Fibroblast of skin of right quadriceps (primary cell): ENCODE measurements at places on chromosomes 6 and 20.

DNA sequence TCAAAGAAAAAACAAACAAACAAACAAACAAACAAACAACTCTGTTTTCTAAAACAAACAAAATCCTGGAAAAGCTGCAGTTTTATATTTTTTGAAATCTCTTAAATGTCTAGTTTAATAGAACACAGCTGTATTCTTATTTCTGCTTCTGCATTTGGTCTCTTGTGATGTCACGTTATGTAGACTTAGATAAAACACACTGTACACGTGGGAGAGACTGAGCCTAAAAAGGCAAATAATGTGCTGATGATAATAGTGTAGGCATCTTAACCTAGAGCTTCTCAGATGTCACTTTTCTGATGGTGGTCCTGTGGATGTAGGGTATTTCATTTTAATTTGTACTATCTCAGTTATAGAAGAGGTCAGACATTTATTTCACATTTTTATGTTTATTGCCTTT lies 261.7 kb downstream of the UTRN start:
- no peak for DNase-seq

DNA sequence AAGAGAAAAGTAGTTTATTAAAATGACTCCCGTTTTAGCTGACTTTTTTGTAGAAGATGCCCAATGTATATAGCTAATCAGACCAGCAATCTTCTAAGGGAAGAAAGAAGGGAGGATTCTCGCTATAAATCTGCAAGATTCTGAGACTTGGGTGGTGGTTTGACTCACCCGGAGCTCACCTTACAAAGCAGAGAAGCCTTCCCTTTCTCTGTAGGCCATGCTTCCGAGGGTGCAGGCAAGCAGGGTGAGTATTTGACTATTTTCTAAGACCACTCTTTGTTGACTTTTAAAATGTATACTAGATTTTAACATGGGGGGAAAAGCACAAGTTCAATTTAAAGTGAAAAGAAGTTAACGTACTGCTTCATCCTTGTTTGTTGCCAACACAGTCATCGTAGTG lies 2.7 kb downstream of the OLIG3 start:
- no peak for DNase-seq

DNA sequence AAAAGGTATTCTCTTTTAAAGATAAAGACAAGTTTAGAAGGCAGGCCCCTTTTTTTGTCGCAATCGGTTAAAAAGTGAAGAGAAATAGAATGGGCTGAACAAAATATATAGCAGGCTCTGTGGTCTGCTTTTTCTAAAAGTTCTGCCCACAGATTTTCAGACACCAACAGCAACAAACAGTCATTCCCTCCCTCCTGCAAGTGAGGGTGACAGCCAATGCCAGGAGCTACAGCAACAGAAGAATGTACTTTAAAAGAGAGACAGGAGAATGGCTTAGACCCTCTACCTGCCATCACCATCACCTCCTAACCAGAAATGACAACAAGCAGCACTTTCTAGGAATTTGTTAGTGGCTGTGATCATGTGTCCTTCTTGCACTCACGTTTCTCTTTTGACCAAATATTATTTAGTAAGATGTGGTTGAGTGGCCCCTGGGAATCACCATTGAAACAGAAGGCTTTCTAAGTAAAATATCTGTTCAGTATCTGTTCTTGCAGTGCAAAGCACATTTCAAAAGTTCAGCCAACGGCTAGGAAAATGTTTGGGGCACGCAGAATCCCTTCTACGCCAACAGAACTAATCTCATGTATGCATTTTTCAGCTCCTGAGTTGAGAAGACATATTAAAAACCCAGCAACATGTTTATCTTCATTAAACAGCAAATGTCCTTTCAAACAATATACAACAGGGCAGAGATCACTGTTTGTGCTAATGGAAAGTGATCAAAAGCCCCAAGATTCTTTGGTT lies 248.5 kb downstream of the ATXN1 start:
- DNase-seq: no peak

DNA sequence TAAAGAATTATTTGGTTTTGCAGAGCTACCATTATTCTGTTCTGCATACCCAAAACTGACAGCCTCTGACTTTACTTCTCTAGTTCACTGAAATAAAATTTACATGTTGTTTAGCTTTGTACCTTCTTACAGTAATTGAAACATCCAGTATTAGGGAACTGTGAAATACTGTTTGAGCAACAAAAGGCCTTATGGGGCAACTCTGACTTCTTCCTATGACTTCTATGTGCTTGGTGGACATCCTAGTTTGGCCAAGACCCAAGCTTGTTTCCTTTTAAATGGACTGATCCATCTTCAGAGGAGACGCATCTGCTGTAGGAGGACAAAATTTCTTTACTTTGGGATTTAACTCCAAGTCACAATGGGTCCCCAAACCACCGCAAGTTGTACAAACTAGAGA lies 44.7 kb downstream of the NR2E1 start:
- DNase-seq: no peak

GRCh38 chr20:62887152-62887859 lies 25.7 kb upstream of the TCFL5 start:
- peak; percentile 93 for DNase-seq

DNA sequence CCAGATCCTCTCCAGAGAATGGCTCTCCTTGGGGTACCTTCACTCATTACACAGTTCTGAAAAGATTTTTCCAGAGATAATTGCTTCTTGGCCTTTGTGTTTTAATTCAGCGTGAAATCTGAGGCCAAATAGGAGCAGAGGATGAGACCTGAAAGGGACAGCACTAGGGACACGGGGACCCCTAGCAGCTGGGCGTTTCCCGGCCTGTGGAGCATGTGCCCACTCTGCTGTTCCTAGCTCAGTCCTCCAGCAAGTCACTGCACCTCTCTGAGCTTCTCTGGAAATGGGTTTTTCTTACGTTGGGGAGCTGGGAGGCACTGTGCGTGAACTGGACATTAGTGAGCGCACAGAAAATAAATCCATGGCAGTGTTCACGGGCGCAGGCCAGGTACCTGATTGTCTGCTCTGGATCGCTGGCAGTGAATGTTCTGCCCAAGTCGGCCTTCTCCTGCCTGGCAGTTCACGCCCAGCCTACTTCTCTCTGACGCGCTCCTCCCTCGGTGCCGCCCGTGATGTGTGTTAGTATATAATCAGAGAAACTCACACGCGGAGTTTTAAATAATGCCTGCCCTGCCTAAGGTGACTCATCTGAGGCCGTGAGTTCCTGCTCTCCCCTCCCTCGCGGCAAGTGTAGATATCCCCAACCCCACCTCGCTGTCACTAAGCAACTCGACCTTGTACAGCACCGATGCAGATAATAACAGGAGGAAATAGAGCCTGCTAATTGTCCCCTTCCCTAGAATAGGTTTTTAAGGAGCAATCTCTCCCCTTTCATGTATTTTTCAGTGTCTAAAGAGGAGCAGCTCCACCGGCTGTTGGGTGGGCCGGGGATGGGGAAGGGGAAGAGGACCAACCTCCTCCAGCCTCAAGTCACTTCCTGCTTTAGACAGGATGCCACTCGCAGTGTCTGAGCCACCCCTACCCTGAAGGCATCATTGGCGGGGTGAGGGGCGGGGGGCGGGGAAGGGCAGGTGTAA lies 2.7 kb upstream of the TUBB2A start:
- DNase-seq: no peak

DNA sequence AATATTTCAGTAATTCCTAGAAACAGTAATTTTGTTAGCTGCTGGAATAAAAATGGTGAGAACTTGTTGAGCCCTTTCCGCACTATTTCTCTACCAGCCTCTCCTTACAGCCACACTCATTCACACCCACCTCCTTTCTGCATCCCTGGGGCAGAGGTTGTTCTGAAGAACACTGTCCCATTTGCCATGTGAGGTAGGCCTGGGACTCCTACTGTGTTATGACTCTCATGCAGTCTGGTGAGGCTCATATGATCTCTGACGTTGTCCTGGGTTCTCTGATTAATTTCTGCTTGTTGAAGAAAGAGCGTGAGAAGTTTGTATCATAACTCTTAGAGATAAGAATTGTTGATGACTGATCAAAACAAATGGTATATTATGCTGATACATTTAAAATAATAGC lies 4.1 kb upstream of the KCNQ5 start:
- DNase-seq: no peak
